AG10803 (cell line): ENCODE measurements at places on chromosomes 2 and 18.

DNA sequence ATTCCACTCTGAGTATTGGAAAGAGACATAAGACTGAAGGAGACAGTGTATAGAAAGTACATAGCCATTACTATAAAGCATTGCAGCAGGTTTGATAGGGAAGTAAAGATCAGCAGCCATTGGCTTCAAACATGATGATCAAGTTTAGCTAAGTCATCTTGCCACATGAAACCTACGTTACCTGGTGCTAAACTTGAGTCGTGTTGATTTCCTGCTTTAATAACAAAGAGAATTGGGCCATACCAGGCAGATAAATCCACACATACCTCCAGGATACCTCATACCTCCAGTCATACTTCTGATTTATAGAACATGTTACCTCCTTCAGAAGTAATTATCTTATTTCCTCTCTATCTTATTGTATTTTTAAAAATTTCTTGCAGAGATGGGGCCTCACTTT lies 10.3 kb upstream of the KYNU start:
- DNase-seq = no peak

GRCh38 chr18:55546851-55547704 lies 40.9 kb downstream of the TCF4 start:
- peak; percentile 70 for DNase-seq

DNA sequence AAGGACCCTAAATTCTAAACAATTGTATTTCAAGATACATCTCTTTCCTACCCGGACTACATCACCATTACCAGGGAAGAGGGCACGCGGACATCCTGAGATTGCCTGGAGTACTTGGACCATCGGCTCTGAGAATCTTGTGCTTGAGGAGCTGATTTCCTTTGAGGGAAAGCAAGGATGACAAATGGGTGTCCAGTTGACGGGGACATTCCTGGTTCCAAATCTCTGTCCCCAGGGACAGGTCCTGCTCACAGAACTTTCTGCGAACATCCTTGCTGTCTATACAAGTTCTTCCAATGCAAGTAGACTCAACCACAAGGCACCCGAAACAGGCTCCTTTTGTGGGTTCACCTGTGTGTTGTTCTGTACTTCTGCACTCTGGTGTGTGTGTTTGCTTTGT lies 289.5 kb upstream of the MYT1L start:
- DNase-seq = no peak

DNA sequence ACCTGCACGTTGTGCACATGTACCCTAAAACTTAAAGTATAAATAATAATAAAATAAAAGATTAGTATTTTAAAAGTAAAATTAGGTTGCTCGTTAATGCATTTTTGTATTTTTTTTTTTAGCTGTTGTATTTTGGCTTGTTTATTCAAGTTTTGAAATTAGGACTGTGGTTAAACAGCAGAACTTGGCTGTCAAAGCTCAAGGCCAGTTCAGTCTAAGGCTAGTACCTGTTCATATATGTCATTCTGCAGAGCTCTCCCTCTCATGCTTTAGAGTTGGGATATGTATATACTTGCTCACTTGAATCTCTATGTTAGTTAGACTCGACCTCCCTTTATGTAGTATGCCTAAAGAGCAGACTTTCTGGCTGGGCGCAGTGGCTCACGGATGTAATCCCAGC lies 32.7 kb downstream of the MOB4 start:
- no peak for DNase-seq

- no peak for DNase-seq
These were observed 58.4 kb upstream of the CERS6 start for GRCh38 chr2:168397629-168398028.

GRCh38 chr2:4995466-4995865 lies 696.7 kb upstream of the SOX11 start:
- no peak for DNase-seq

GRCh38 chr2:8984855-8985254 lies 18.6 kb downstream of the MBOAT2 start:
- no peak for DNase-seq

- no peak for DNase-seq
These were observed 34.8 kb downstream of the LBH start for GRCh38 chr2:30266051-30266621.

- DNase-seq = no peak
These were observed 12.3 kb upstream of the KCNJ3 start for GRCh38 chr2:154686162-154686561.

DNA sequence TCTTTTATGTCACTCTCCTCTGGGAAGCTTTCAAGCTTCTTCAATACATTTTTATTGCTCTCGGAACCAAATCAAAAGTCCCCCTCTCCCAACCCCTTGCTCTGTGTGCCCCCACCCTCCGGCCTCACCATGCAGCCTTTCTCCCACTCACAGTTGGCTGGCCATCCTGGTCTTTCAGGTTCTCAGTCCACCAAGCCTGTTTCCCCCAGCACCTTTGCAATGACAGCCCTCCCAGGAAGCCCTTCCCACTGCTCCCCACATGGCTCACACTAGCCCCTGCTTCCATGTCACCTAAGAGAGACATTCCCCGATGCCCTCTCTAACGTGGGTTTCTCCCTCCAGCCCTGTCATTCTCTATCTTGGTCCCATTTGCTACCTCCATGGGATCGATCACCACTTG lies 266.6 kb downstream of the SRBD1 start:
- DNase-seq = no peak

- DNase-seq = no peak
These were observed 40.6 kb upstream of the FOSL2 start for GRCh38 chr2:28352104-28352503.

- DNase-seq = no peak
These were observed 396.0 kb downstream of the STK39 start for GRCh38 chr2:167851323-167851860.

DNA sequence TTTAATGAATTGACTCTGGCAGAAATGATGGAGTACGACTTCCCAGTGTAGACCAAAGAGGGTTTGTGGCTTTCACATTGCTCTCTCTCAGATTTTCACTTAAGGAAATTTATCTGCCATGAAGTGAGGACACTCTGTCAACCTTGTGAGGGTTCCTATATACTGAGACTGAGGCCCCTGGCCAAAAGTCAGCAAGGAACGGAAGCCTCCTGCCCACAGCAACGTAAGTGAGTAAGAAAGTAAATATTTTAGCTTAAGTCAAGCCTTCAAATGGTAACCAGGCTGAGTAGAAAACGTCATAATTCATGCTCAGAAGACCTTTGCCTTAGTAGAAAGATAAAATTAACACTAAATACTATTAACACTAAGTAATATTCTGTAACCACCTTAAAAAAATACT lies 1080.5 kb upstream of the ACVR2A start:
- DNase-seq = no peak

- DNase-seq = peak; percentile 32
These were observed 20.5 kb upstream of the ZNF236 start for GRCh38 chr18:76801567-76802505.

GRCh38 chr18:6069539-6069938 lies 174.2 kb upstream of the TMEM200C start:
- no peak for DNase-seq

- DNase-seq = no peak
These were observed 126.6 kb upstream of the PDE1A start for GRCh38 chr2:182553483-182553882.

GRCh38 chr2:222912776-222913175 lies 51.9 kb downstream of the ACSL3 start:
- no peak for DNase-seq

DNA sequence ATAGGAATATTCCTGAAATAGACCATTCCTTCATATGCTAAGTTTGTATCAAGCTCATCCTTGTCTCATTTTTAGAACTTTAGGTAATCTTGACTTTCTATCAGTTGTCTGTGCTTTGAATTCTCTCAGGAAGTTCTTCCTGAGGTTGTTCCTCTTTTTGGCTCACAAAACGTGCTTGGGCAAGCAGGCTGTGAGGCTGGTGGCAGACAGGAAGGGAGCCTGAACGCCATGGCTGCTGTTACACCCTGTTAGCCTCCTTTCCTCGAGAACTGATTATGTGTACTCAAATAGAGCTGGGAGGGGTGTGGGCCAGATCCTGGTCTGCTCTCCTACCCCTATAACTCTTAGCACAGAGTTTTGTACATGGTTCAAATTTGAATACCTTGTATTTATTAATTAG lies 136.4 kb upstream of the CELF4 start:
- no peak for DNase-seq

DNA sequence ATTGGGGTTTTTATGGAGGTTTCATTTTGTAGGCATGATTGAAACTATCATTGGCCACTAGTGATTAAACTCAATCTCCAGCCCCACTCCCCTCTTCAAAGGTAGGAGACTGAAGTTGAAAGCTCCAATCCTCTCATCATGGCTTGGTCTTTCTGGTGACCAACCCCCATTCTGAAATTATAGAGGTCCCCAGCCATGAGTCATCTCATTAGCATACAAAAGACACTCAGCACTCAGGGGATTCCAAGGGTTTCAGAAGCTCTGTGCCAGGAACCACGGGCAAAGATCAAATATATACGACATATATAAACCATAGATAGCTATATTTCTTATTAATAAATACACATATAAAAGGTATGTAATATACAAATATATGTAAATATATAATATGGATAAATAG lies 256.0 kb upstream of the POU3F3 start:
- DNase-seq = no peak

- peak; percentile 81 for DNase-seq
These were observed 79.8 kb downstream of the CCDC150 start for GRCh38 chr2:196719110-196719872.

GRCh38 chr18:24923138-24923537 lies 428.8 kb downstream of the ZNF521 start:
- no peak for DNase-seq

- DNase-seq = no peak
These were observed 314.5 kb upstream of the CHAC2 start for GRCh38 chr2:53452957-53453748.

DNA sequence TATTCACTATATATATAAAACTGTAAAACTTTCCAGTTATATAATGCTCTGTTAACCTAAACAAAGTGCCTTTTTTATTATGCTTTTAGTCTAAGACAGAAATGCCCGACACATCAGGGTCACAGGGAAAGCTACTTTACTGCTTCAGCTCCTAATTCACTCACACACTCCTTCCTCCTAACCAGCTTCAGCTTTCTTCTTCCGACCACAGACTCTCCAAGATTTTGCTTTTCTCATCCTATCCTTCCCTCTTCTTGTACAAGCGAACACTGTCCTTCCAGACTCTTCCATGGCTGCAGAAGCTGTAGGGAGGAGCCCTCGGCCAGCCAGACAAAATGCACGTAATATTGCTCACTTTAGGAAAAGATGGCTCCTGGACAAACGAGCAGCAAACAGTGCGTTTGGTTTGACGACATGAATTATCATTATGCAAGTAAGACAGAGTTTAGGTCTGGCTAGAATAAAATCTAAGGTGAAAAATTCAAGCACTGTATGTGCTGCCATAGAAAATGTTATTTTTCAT lies 47.5 kb upstream of the HNRNPA3 start:
- DNase-seq = peak; percentile 49

- no peak for DNase-seq
These were observed 161.6 kb downstream of the EPHA4 start for GRCh38 chr2:221410487-221410886.

DNA sequence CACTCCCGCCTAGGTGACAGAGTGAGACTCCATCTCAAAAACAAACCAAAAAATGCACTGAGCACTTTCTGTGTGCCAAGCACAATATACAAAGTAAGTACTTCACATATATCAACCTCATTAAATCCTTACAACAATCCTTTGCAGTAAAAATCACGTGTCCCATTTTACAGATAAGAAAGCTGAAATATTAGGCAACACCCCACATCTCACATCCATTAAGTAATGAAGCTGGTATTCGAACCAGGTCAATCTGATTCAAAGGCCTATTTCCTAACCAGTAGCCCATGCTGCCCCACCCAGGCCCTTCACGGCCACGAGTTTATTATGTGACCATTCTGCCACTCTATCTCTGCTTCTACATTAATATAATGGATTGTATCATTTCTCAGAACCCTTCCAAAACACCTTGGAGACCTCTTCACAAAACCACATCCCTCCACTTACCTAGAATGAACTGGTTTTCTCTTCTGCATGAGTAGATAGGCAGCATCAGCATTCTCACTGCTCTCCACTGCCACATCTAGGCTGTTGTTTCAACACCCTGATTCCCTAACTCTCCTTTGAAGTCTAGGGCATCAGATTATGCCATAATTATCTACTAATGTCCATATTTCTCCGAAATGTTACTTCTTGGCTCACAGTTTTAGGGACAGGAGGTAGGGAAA lies 3.1 kb upstream of the EXOC6B start:
- DNase-seq = no peak

DNA sequence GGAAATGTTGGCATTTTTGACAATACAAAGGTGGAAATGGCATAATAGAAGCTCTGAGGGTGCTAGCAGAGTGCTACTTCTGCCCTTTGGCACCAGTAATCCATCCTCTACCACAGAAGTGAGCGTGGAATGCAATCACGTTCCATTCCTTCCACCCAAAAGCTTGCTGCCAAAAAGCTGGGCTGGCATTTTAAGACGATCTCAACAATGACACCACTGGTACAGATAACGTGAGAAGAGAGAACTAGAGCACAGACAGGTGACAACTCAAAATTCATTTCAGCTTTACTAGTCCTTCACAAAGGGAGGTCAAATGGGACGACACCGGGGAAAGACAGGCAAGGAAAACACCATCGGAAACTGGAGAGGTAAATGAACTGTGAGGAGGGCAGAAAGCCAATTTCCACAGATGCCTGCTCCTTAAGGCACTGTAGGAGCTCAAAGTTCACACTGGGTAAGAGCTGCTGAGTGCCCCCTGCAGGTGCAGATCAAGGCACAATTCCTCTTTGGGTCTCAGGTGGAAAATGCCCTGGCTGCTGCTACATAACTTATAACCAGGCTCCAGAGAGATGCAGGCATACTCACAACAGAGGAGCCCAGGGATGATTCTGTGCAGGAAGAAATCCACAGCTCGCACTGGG lies 50.7 kb upstream of the RNU4ATAC start:
- DNase-seq = peak; percentile 86

DNA sequence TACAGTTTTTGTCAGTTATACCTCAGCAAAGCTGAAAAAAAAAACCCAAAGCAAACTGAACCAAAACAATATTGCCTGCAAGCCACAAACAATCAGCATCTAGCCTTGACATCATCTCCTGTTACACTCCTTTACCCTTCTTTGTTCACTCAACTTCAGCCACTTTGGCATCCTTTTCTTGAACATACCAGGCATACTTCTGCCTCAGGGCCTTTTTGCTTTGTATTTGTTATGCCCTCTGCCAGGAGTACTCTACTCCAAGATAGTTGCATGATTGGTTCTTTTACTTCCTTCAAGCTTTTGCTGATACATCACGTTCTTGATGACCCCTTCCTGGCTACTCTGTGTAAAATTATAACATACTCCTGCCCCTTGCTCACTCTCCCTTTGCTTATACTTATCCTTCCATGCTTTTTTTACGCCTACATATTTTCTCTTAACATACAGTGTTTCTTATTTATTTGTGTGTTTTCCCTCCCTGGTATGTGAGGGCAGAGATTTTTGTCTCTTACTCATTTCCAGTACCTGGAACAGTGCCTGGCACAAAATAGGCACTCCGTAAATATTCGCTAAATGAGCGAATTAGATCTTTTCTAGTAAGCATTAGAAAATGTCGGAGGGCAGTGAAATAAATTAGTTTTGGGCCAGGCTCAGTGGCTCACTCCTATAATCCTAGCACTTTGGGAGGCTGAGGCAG lies 12.7 kb downstream of the ABI2 start:
- DNase-seq = peak; percentile 90
